ENCODE measurements at places on chromosomes 12 and 14.

- no peak for DNase-seq
Measured at GRCh38 chr12:52496590-52497071, 3.6 kb upstream of the KRT6A start.

- DNase-seq = no peak
Measured at GRCh38 chr12:117279606-117280005, 81.8 kb downstream of the NOS1 start.

DNA sequence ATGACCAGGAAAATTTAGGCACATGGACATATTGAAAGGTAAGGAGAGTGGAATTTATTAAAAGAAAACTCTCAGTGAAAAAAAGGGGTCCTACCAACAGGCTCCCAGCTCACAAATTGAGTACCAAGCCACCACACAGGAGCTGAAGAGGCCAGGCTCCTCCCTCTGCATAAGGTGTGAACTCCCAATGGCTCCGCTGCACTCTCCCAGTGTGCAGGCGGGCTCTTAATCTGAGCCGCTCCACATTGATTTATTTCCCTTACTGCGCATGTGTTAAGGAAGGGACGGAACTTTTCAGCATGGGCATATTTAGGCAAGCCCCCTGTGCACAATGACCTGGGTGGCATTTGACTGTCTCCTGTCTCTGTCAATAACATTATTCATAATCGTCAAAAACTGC, 68.6 kb upstream of the PLEKHG7 start:
- no peak for DNase-seq

- DNase-seq = no peak
Measured at GRCh38 chr12:131929581-131930456, 743 bp downstream of the PUS1 start.

- no peak for DNase-seq
Measured at GRCh38 chr14:65949711-65950516, 536.3 kb upstream of the CCDC196 start.

DNA sequence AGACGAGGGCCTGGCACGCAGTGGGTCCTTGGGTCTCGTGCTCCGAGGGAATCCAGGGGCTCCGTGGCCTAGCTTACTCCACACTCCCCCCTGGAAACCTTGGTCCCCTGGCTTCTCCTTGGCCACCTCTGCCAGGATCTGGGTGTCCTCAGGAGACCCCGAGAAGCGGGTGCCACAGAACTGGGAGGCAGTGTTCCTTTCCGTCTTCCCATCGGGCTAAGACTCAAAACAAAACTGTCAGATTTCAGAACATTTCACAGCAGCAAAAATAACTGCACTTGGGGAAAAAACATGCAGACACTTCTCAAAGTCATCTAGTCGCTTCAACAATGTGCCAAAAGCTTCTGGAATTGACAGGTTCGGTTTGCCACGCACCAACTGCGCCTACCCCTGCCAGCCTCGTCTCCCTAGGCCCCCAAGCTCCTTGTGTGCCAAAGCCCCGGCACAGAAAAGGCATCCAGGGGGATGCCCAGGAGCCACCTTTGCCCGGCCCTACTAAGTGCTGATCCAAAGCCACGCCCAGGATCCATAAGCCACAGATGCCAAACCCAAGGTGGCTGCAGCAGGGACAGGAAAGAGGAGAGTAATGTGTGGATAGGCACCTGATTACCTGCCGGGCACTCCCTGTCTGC, 58.4 kb upstream of the DIO3 start:
- DNase-seq = no peak

DNA sequence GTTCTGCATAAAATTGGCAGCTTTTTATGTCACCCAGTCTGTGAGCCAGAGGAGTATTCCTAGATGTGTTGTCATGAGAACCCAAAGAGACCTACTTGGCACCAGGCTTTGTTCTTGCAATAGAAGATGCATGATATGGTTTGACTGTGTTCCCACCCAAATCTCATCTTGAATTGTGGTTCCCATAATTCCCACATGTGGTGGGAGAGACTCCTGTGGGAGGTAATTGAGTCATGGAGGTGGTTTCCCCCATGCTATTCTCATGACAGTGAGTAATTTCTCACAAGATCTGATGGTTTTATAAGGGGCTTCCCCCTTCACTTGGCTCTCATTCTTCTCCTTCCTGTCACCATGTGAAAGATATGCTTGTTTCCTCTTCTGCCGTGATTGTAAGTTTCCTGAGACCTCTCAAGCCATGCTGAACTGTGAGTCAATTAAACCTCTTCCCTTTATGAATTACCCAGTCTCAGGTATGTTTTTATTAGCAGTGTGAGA, 572.0 kb upstream of the ATP2B1 start:
- DNase-seq = no peak

- no peak for DNase-seq
Measured at GRCh38 chr14:24411443-24412389, 12.9 kb downstream of the NYNRIN start.

DNA sequence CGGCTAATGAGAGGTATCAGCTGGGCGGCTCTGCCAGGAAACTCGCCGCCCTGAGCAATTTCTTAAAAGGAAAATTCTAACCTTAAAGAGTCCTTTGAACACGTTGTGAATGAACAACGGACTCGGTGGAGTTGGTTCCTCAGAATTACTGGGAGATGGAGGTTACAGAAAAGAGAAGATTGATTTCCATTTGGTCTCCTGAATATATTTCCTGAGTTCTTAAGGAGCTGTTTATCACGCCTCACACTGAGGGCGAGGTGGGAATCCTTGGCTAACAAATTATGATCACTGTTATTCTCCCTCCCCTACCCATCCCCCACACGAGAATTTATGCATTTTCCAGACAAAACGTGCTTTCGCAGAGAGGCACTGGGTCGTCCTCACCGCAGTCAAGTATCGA, 194.5 kb upstream of the C14orf180 start:
- no peak for DNase-seq

GRCh38 chr12:7784701-7785100, 4.5 kb upstream of the NANOG start:
- DNase-seq = no peak

DNA sequence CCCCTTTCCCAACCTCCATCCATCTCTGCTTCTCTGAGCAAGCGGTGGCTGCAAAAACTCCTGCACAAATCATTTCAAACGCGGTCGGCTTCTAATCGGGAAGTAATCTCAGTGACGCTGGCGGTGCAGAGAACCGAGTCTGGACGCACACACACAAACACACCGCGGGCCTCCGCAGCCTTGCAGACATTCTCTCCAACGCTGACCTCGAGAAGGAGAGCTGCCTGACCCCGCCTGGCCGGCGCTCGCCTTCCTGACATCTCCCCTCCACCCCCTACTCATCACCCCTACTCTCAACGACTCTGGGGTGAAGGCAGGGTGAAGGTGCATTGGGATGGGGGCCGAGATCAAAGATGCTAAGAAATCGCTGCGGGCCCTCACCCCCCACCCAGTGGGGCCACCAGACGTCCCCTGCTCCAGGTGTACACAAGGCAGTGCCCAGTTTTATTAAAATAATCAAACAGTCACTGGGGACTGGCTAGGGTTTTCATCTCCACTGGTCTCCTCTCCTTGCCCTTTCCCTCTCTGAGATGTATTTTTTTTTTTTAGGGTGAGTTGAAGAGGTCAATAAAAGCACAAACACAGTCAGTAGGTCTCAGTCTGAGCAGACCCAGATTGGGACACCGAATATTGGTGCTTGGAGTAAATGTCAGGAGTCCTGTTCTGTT, 506 bp upstream of the TBX5 start:
- DNase-seq = no peak

DNA sequence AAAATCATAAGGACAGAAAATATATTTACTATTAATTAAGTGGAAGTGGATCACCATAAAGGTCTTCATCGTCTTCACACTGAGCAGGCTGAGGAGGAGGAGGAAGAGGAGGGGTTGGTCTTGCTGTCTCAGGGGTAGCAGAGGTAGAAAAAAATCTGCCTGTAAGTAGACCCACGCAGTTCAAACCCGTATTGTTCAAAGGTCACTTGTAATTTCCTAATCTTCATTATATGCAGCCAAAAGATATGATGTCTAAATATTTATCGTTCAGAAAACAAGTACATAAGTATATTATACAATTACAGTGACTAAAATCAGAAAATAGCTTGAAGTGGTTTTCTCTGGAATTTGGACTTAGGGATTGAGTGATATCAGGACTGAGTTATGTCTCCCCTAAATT, 72.1 kb downstream of the GTF2A1 start:
- DNase-seq = no peak

DNA sequence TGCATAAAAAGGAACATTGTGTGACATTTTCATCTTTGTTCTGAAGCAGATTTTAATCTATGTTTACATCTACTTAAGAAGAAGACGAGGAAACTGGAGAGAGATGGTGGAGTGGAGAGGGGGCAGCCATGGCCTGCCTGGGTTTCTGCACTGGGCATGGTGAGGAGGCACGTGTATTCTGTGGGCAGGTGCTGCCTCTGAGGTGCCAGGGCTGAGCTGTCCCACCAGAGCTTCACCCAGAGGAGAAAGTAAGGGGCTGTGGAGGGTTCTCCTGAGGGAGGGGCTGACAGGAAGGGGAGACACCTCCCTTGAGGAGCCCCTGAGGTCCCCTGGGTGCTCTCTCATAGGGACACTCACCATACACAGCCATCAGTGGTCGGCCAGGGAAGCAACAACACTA, 372.4 kb upstream of the OR4E1 start:
- DNase-seq = no peak

- DNase-seq = no peak
Measured at GRCh38 chr14:99391671-99392070, 89.0 kb downstream of the SETD3 start.

GRCh38 chr12:16228067-16228466, 49.4 kb downstream of the SLC15A5 start:
- no peak for DNase-seq

Data from stimulated activated CD4-positive, alpha-beta T cell treated with anti-CD3 and anti-CD28 coated beads, TNF-alpha, amount 100 ng/mL, for 1 hour (primary cell).